ENCODE measurements at places on chromosomes 2 and 18.

GRCh38 chr2:127891811-127892210, 6.1 kb upstream of the AMMECR1L start:
- no peak for DNase-seq

- no peak for DNase-seq
Observed at GRCh38 chr2:40255103-40255502, 196.8 kb downstream of the SLC8A1 start.

- DNase-seq: no peak
Observed at GRCh38 chr2:64854773-64855237, 134.4 kb upstream of the SLC1A4 start.

DNA sequence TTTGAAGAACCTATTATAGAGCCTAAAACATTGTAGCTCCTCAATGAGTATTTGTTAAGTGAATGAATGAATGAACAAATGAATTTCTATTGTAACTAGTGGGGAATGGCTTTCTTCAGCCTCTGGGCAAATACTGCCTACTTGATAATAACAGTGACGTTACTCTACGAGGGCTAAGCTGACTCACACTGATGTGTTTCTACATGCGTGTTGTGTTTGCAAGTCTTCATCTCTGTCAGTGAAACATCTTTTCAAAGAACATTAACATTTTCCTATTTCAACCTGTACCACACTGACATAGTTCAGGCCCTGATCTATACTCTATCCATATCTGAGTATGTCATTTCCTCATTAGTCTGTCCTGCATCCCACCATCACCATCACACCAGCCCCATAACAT, 319.9 kb upstream of the ACVR2A start:
- DNase-seq: no peak

- DNase-seq: no peak
Observed at GRCh38 chr2:85032621-85033020, 61.7 kb downstream of the KCMF1 start.

GRCh38 chr18:22411446-22411845, 6.3 kb downstream of the CTAGE1 start:
- DNase-seq: no peak

- no peak for DNase-seq
Observed at GRCh38 chr2:98913916-98914712, 21.9 kb downstream of the CRACDL start.

GRCh38 chr18:11500153-11501122, 109.0 kb upstream of the SLC35G4 start:
- DNase-seq: peak; percentile 85

DNA sequence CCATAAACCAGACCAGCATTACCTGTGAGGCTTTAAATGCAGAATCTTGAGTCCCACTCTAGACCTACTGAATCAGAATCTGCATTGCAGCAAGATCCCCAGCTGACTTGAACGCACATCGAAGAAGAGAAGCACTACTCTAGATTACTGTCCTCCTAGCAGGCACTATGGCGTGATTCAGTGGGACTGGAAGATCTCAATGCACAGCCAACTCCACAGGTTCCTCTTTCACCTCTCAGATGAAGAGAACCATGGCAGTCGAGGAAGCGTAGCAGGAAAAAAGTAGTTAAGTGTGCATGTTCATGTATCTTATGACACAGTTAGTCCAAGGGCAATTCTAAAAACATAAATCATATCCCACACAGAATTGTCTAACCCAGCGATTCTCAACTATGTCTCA, 97.4 kb downstream of the STK39 start:
- DNase-seq: no peak

DNA sequence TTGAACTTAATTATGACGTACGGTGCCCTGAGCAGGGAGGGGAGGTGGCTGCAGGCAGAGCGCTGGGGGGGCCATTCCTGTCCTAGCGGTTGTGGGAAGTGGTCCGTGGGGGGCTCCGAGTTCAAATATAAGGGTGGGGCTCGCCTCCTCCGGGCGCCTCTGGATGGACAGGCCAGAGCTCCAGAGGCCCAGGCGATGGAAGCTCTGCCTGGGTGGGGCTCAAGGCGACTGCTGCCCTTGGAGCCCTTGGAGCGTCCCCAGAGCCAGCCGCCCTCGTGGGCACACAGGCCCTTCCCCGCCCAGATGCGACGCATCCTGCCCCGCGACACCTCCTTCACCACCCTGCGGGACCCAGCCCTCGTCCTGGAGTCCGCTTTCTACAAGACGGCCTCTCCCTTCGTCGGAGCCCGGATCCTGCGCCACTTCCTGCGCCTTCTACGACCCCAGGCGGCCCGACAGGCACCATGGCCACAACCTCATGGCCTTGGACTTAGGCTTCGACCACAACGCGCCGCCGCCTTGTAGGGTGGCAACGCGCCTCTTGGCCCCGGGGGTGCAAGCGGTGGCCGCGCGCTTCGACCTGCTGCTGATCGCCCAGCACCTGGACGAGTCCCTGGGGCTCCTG, 10.5 kb downstream of the AQP12B start:
- DNase-seq: no peak

DNA sequence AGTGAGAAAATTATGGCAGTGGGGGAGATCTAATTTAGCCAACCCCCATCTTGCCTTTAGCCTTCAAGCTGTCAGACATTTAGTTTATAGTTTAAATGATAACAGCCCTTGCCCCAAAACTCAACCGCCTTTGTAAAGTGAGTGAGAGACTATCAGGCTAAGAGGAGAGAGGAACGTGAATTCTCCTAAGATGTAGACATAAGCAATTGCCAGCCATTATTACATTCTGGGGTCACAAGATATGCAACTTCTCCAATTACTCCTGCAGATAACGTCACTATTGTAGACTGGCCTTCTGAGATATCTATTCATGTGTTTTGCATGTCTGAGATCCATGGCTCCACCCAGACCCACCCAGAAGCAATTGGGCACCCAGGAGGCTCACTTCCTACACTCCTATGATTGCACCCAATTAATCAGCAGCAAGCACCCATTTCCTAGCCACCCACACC, 307.3 kb downstream of the NBAS start:
- DNase-seq: no peak

- DNase-seq: no peak
Observed at GRCh38 chr18:68826121-68826520, 28.2 kb downstream of the CCDC102B start.

DNA sequence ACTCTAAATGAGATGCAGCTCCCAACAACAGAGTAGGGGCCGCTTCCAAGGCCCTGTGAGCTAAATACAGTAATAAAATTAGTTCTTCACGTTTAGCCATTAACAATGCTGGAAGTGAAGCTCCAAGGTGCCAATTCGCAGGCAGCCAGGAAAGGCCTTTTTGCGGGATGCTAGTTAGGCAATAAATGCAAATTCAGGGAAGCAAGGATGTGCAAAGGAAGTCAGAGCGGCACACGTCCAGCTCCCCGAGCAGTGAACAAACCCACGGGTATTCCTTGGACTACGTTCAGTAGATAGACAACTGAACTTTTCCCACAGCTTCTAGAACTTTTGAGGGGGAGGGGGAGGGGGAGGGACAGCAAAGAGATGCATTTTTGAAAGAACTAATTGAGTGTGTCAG, 6.9 kb downstream of the ZNF516 start:
- DNase-seq: no peak
